ENCODE measurements at places on chromosomes 3 and 15.

DNA sequence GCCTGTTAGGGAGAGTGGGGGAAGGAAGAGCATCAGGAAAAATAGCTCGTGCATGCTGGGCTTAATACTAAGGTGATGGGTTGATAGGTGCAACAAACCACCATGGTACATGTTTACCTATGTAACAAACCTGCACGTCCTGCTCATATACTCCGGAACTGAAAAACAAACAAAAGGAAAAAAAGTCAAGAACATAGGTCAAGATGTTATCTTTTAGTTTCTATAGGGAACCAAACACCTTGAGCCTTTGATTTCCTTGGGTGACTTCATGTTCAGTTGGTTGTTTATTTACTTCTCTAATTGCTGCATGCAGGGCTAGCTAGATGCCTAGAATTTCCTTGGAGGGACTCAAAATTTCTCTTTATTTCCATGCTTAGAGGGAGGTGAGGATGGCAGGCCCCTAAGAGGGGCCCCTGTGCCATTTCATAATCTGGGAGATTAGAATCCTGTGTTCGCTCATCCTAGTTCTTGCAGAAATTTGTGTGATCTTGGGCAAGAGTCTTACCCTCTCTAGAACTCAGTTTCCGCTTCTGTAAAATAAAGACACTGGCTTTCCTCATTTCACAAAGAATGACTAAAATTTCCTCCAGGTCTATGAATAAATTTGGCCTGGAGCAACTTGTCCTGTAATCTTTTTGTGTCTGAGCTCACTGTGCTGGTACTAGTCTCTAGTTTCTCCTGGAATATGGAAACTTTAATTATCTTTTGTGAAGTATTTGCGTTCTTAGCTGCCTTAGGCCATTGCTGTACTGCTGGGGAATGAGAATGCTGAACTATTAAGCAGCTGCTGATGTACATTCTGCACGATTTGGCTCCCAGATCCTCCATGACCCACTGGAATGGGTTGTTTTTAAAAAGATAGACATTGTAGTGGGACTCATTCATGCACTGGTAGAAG lies 457.5 kb downstream of the EDEM1 start:
- no peaks in the 10 kb centered on the region for H3K4me1 ChIP-seq
- no peaks in the 10 kb centered on the region for H3K36me3 ChIP-seq
- no peak overlapping the region for H3K4me3 ChIP-seq
- H3K27me3 ChIP-seq, result no peaks in the 10 kb centered on the region

DNA sequence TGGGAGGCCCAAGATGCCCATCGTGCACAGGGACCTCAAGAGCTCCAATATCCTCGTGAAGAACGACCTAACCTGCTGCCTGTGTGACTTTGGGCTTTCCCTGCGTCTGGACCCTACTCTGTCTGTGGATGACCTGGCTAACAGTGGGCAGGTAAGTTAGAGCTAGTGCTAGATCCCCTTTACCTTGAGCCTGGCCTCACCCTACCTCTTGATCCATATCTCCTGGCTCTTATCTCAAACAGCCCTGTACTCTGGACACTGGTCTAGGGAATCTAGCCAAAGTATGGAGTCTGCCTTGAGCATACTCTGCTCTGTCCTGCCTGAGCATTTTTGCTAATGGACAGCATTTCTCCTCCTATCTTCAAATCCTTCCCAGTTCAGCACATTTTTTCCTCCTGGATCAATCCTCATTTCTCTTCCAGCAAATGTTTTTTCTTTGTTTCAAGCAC lies 65.9 kb downstream of the TGFBR2 start:
- H3K4me1 ChIP-seq, result peaks cover 11% of the 10 kb centered on the region
- no peak overlapping the region for H3K4me3 ChIP-seq
- DNase-seq, result no peak
- peaks cover 83% of the 10 kb centered on the region for H3K36me3 ChIP-seq
- no peaks in the 10 kb centered on the region for H3K27me3 ChIP-seq
- no peak overlapping the region for H3K27ac ChIP-seq

DNA sequence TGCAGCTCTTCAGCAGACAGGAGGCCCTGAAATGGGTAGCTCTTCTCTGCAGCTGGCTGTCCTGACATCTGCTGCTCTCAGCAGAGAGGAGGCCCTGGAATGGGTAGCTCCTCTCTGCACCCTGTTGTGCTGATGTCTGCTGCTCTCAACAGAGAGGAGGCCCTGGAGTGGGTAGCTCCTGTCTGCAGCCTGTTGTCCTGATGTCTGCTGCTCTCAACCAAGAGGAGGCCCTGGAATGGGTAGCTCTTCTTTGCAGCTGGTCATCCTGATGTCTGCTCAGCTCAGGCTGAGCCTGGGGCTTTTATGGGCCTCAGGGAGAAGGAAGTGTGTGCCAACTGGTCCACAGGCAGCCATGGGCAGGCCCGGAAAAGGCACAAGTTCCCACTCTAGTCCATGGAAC lies 66.6 kb downstream of the PIK3CB start:
- DNase-seq, result peak; percentile 46
- H3K36me3 ChIP-seq, result peaks cover 24% of the 10 kb centered on the region
- no peak overlapping the region for H3K27ac ChIP-seq
- H3K27me3 ChIP-seq, result no peaks in the 10 kb centered on the region
- H3K4me3 ChIP-seq, result no peak overlapping the region
- no peaks in the 10 kb centered on the region for H3K4me1 ChIP-seq

DNA sequence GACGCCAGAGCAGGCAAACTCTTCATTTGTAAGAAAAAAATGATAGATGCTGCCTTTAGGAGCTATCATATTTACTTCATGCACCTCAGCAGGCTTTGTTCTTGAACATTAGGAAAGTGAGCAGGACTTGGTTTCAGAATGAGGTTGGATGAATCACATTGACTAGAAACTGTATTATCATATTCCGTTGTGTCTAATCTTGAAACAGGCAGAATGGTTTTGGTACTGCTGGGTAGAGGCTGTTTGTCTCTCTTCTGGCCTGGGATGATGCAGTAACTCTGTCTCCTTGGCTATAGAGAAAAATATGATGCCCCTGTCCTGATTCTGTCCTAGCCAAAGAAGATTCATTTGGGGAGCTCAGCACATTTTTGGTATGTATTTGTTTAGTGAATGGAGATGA lies 344.2 kb upstream of the GRM7 start:
- no peak overlapping the region for H3K27ac ChIP-seq
- no peaks in the 10 kb centered on the region for H3K36me3 ChIP-seq
- H3K4me3 ChIP-seq, result no peak overlapping the region
- H3K27me3 ChIP-seq, result no peaks in the 10 kb centered on the region

- no peak for DNase-seq
- no peak overlapping the region for H3K4me3 ChIP-seq
- H3K36me3 ChIP-seq, result no peaks in the 10 kb centered on the region
- H3K27me3 ChIP-seq, result peaks cover 9% of the 10 kb centered on the region
- H3K27ac ChIP-seq, result no peak overlapping the region
- H3K4me1 ChIP-seq, result peaks cover 5% of the 10 kb centered on the region
Measured at GRCh38 chr3:98038876-98039275, 3.8 kb upstream of the GABRR3 start.

GRCh38 chr3:168051531-168052471 lies 43.9 kb downstream of the GOLIM4 start:
- no peak overlapping the region for H3K4me3 ChIP-seq
- H3K36me3 ChIP-seq, result no peaks in the 10 kb centered on the region

GRCh38 chr3:132283440-132283839 lies 33.8 kb upstream of the ACP3 start:
- no peak overlapping the region for H3K4me3 ChIP-seq
- H3K36me3 ChIP-seq, result no peaks in the 10 kb centered on the region
- H3K4me1 ChIP-seq, result no peaks in the 10 kb centered on the region
- H3K27ac ChIP-seq, result no peak overlapping the region
- DNase-seq, result no peak

- no peaks in the 10 kb centered on the region for H3K27me3 ChIP-seq
- no peak overlapping the region for H3K4me3 ChIP-seq
- DNase-seq, result no peak
- H3K27ac ChIP-seq, result no peak overlapping the region
Measured at GRCh38 chr3:168495932-168496331, 400.2 kb upstream of the GOLIM4 start.

- no peaks in the 10 kb centered on the region for H3K36me3 ChIP-seq
- no peak for DNase-seq
- no peak overlapping the region for H3K27ac ChIP-seq
- no peaks in the 10 kb centered on the region for H3K4me1 ChIP-seq
- no peak overlapping the region for H3K4me3 ChIP-seq
Measured at GRCh38 chr3:13708871-13709595, 160.1 kb downstream of the FBLN2 start.

DNA sequence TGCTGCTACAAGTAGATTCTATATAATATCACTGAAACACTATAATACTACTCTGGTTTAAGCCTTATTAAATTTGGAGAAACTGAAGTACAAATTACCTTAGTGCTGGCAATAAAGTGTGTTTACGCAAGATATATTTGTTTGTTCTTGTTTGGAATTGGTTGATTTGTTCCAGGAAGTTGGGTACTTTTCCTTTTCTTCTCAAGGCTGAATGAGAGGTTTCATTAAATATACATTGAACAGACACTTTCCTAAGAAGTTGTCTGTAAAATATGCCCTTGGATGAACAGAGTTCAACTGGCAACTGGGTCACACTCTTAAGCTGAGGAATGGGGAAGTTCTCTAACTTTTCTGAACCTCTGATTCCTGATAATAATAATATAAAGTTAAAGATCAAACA lies 542.1 kb upstream of the NAALADL2 start:
- no peaks in the 10 kb centered on the region for H3K4me1 ChIP-seq
- no peaks in the 10 kb centered on the region for H3K27me3 ChIP-seq
- H3K4me3 ChIP-seq, result no peak overlapping the region
- no peaks in the 10 kb centered on the region for H3K36me3 ChIP-seq
- no peak overlapping the region for H3K27ac ChIP-seq

DNA sequence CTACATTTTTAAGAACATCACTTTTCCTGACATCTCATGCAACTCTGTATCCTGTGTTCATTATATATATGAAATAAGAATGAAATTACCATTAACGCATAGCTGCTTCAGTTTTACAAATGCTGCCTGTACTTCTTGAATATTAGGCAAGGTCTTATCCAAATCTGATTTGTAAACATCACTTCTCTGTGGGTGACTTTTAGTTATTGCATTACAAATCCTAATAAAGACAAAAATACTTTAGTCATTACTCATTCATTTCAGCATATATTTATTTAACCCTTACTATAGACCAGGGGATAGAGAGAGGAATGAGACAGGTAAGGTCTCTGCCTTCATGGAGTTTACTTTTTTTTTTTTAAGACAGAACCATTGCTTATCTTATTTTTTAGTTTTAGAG lies 36.8 kb downstream of the MTMR10 start:
- no peak overlapping the region for H3K4me3 ChIP-seq
- no peak for DNase-seq
- no peaks in the 10 kb centered on the region for H3K4me1 ChIP-seq
- peaks cover 80% of the 10 kb centered on the region for H3K36me3 ChIP-seq
- H3K27ac ChIP-seq, result no peak overlapping the region

GRCh38 chr15:40978562-40978961 lies 25.3 kb downstream of the CHAC1 start:
- no peaks in the 10 kb centered on the region for H3K27me3 ChIP-seq
- DNase-seq, result no peak
- no peaks in the 10 kb centered on the region for H3K4me1 ChIP-seq
- peaks cover 76% of the 10 kb centered on the region for H3K36me3 ChIP-seq
- H3K27ac ChIP-seq, result no peak overlapping the region

DNA sequence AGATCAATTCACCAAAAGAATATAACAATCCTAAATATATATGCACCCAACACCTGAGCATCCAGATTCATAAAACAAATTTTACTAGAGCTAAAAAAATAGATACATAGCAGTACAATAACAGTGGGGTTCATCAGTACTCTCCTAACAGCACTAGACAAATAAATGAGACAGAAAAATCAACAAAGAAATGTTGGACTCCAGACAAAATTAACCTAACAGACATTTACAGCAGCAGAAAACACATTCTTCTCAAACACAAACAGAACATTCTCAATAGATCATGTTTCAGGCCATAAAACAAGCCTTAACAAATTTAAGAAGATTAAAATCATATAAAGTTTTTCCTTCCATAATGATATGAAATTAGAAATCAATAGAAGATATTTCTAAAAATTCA lies 124.8 kb upstream of the NECTIN3 start:
- no peak overlapping the region for H3K27ac ChIP-seq
- H3K27me3 ChIP-seq, result no peaks in the 10 kb centered on the region
- no peak overlapping the region for H3K4me3 ChIP-seq
- no peak for DNase-seq

DNA sequence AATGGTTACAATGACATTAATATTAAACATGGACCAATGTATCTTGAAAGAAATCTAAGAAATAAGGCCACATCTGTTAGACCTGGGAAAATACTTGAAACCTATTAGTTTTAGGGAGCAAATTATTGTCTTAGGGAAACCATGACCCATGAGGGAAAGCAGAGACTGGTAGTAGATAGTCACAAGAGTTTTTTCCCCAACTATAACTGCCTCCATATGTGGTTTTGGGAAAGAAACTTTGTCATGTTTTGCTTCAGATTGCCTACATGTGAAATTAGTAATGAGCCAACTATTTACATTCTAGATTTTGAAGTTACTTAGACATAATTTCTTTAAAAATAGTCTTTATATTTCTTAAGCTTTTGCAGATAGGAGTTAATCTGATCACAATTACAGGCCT lies 474.9 kb downstream of the ROBO2 start:
- no peaks in the 10 kb centered on the region for H3K27me3 ChIP-seq
- no peaks in the 10 kb centered on the region for H3K4me1 ChIP-seq
- H3K4me3 ChIP-seq, result no peak overlapping the region
- DNase-seq, result no peak

DNA sequence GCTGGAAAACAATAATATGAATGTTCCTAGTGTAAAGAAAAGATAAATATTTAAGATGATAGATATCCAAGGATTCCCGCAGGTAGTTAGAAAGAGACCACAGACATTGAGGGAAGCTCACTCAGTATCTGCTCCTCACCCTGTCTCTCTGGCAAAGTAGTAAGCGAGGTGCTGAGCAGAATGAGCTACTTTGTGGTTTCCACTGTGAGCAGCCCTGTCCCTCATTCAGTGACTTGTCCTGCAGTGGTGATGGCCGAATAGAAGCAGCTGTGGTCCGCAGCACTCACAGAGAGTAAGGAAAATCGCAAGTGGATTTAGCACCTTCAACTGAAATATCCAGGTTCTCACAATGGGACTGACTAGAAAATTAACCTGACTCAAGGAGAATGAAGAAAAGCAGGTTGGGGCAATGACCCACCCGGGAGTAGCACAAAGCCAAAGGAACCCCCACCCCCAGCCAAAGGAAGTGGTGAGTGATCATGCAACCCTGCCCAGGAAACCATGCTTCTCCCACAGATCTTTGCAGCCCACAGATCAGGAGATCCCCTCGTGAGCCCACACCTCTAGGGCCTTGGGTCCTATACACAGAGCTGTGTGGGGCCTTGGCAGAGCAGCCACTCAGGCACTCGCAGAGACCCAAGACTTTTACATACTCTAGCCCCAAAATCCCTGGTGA lies 21.8 kb upstream of the SLC25A38 start:
- peaks cover 89% of the 10 kb centered on the region for H3K4me1 ChIP-seq
- peak overlapping the region; percentile 53 for H3K4me3 ChIP-seq
- no peaks in the 10 kb centered on the region for H3K36me3 ChIP-seq
- no peaks in the 10 kb centered on the region for H3K27me3 ChIP-seq

DNA sequence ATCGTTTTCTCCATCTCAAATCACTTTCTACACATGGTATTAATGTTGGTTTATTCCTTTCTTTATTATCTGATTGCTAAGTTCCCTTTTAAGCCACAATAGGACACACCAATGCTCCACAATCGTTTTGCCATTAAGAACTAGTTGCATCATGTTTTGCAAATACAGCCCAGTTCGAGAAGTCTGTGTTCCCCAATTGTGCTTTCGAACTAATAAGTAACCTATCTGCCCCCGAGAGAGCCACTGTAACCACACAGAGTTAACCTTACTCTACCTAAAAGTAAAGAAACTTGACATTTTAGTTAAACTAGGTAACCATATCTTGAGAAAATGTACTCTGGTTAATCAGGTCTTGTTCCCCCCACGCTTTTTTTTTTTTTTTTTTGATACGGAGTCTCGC lies 39.1 kb downstream of the MAGI1 start:
- no peaks in the 10 kb centered on the region for H3K4me1 ChIP-seq
- H3K27ac ChIP-seq, result no peak overlapping the region
- DNase-seq, result no peak
- H3K36me3 ChIP-seq, result no peaks in the 10 kb centered on the region
- no peaks in the 10 kb centered on the region for H3K27me3 ChIP-seq

All from DND-41 (cell line).